ENCODE measurements at places on chromosomes 6 and 20. TPM values are rescaled to one million over a fixed set of nuclear protein-coding genes. Genes with fewer than 3 reads are reported as not detected.

PPP1R3G gene
- total RNA-seq, result not detected

THBS2 gene
- 2.4 TPM for total RNA-seq

L3MBTL1 gene
- total RNA-seq, result 5.4 TPM

LGSN gene
- 0.19 TPM for total RNA-seq

IBTK gene
- 19.9 TPM for total RNA-seq
